ENCODE measurements at places on chromosomes 1 and 21. TPM values are rescaled to one million over a fixed set of nuclear protein-coding genes. Genes with fewer than 3 reads are reported as not detected.

GRCh38 chr1:59026472-59026948, 242.7 kb upstream of the JUN start:
- no peaks in the 10 kb centered on the region for H3K36me3 ChIP-seq
- no peak for DNase-seq
- no peak overlapping the region for H3K4me3 ChIP-seq
- H3K27me3 ChIP-seq = no peaks in the 10 kb centered on the region

- no peak overlapping the region for H3K27ac ChIP-seq
- H3K4me1 ChIP-seq = no peaks in the 10 kb centered on the region
- H3K27me3 ChIP-seq = no peaks in the 10 kb centered on the region
- H3K4me3 ChIP-seq = no peak overlapping the region
Measured at GRCh38 chr1:244849189-244849866, 13.9 kb downstream of the COX20 start.

DNA sequence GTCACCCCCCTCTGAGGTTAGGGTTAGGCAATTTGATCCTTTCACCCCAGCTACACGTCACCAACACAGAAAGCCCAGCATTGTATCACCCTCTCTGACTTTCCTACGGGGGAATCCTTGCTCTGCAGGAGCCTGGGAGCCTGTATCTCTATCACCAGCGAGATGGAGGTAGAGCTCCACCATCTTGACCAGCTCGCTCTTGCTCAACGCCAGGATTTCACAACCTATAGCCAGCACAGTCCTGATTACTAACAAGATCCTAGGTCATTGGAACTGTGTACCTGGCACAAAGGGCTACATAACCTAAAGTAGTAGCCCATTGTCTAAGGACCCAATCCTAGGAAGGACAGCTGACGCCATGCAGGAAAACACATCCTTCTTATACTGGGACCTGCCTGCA, 66.1 kb downstream of the DMRTA2 start:
- no peaks in the 10 kb centered on the region for H3K36me3 ChIP-seq
- no peak for DNase-seq
- no peak overlapping the region for H3K4me3 ChIP-seq
- no peaks in the 10 kb centered on the region for H3K4me1 ChIP-seq

GRCh38 chr1:7456722-7457082, 314.4 kb upstream of the VAMP3 start:
- no peaks in the 10 kb centered on the region for H3K36me3 ChIP-seq
- H3K27me3 ChIP-seq = peaks cover 20% of the 10 kb centered on the region
- no peak overlapping the region for H3K27ac ChIP-seq
- H3K4me1 ChIP-seq = peaks cover 33% of the 10 kb centered on the region

DNA sequence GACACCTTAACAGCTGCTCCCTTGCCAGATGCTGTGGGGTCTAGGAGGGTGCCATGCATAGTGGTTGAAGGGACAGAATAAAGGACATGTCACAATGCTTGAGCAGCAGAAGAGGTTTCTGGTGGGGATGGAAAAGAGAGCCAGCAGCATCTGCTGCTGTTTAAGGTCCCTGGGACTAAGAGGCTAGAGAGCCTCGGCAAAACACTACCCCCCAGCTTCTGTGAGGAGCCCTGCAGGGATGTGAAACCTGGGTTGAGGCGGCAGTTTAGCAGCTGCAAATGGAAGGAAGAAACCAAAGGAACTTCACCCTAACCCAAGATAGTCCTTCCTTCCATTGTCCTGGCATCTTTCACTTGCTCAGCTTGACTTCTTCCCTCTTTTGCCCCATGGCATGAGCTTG, 39.4 kb downstream of the PLXNA2 start:
- no peaks in the 10 kb centered on the region for H3K27me3 ChIP-seq
- H3K36me3 ChIP-seq = peaks cover 1% of the 10 kb centered on the region
- no peak overlapping the region for H3K4me3 ChIP-seq
- peaks cover 59% of the 10 kb centered on the region for H3K4me1 ChIP-seq
- no peak for DNase-seq
- no peak overlapping the region for H3K27ac ChIP-seq

- H3K4me1 ChIP-seq = no peaks in the 10 kb centered on the region
- H3K4me3 ChIP-seq = no peak overlapping the region
- H3K27ac ChIP-seq = no peak overlapping the region
- no peak for DNase-seq
- H3K27me3 ChIP-seq = no peaks in the 10 kb centered on the region
Measured at GRCh38 chr1:48105165-48105564, 108.0 kb upstream of the TRABD2B start.

GRCh38 chr1:66223681-66224080, 310.3 kb upstream of the SGIP1 start:
- H3K4me3 ChIP-seq = no peak overlapping the region
- DNase-seq = no peak
- H3K27ac ChIP-seq = no peak overlapping the region
- H3K27me3 ChIP-seq = no peaks in the 10 kb centered on the region
- H3K36me3 ChIP-seq = no peaks in the 10 kb centered on the region

GRCh38 chr1:67372898-67373297, 57.3 kb downstream of the SERBP1 start:
- DNase-seq = no peak
- H3K4me3 ChIP-seq = no peak overlapping the region
- H3K4me1 ChIP-seq = peaks cover 19% of the 10 kb centered on the region
- H3K27me3 ChIP-seq = no peaks in the 10 kb centered on the region
- H3K36me3 ChIP-seq = no peaks in the 10 kb centered on the region
- no peak overlapping the region for H3K27ac ChIP-seq

DNA sequence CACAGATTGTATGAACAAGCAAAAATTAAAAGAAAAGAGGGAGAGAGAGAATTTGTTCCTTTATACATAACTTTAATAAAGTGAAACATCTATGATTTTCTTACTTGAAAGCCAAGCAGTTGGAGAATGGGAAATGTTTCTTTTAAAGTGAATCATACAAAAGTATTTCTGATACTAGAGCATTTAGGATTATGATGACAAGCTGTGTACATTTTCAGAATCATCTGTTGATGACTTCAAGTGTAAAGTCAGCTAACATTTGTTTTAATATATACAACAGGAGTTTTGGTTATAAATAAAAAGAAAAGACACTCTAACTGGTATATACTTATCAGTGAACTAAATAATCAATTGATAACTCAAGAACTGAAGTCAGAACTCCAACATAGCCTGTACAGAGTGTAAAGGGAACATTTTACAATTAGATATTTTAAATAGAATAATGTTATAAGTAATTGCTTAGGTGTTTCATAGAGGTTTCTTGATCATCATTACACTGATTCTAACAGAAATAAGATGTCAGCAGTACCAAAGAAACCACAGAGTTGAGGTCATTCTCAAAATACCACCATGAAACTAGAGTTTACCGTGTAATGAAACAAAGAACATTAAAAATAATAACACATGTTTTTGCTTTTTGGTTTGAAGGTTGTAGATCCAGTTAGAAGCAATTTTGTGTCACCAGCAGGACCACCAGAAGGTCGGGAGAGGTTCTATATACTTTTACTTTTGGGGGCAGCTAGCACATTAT, 103.4 kb downstream of the COL24A1 start:
- no peak overlapping the region for H3K4me3 ChIP-seq
- H3K4me1 ChIP-seq = no peaks in the 10 kb centered on the region
- no peak for DNase-seq
- no peaks in the 10 kb centered on the region for H3K27me3 ChIP-seq
- H3K36me3 ChIP-seq = no peaks in the 10 kb centered on the region

GRCh38 chr1:44677201-44677766, 2.8 kb downstream of the ARMH1 start:
- no peak overlapping the region for H3K4me3 ChIP-seq
- no peaks in the 10 kb centered on the region for H3K36me3 ChIP-seq
- no peaks in the 10 kb centered on the region for H3K27me3 ChIP-seq
- peaks cover 17% of the 10 kb centered on the region for H3K4me1 ChIP-seq

- DNase-seq = no peak
- H3K27me3 ChIP-seq = peaks cover 9% of the 10 kb centered on the region
- H3K4me3 ChIP-seq = no peak overlapping the region
- peaks cover 3% of the 10 kb centered on the region for H3K4me1 ChIP-seq
- H3K36me3 ChIP-seq = no peaks in the 10 kb centered on the region
Measured at GRCh38 chr1:9385801-9386573, 93.3 kb downstream of the SPSB1 start.

DNA sequence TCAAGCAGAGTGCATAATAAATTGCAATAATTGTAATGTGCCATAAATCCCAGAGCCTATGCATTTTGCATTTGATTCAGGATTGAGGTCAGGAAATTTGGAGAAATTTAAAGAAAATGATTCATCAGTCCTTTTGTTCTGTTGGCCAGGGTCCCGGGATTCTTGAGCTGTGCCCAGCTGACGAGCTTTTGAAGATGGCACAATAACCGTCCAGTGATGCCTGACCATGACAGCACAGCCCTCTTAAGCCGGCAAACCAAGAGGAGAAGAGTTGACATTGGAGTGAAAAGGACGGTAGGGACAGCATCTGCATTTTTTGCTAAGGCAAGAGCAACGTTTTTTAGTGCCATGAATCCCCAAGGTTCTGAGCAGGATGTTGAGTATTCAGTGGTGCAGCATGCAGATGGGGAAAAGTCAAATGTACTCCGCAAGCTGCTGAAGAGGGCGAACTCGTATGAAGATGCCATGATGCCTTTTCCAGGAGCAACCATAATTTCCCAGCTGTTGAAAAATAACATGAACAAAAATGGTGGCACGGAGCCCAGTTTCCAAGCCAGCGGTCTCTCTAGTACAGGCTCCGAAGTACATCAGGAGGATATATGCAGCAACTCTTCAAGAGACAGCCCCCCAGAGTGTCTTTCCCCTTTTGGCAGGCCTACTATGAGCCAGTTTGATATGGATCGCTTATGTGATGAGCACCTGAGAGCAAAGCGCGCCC, 8.7 kb downstream of the PROX1 start:
- H3K4me1 ChIP-seq = no peaks in the 10 kb centered on the region
- no peaks in the 10 kb centered on the region for H3K36me3 ChIP-seq
- H3K27me3 ChIP-seq = no peaks in the 10 kb centered on the region
- no peak overlapping the region for H3K27ac ChIP-seq
- DNase-seq = no peak

GRCh38 chr1:83673312-83673711, 325.6 kb downstream of the TTLL7 start:
- H3K27ac ChIP-seq = no peak overlapping the region
- no peak overlapping the region for H3K4me3 ChIP-seq
- H3K4me1 ChIP-seq = no peaks in the 10 kb centered on the region
- H3K36me3 ChIP-seq = no peaks in the 10 kb centered on the region
- no peak for DNase-seq
- no peaks in the 10 kb centered on the region for H3K27me3 ChIP-seq

- H3K36me3 ChIP-seq = no peaks in the 10 kb centered on the region
- no peaks in the 10 kb centered on the region for H3K27me3 ChIP-seq
- H3K27ac ChIP-seq = peak overlapping the region; percentile 75
- H3K4me3 ChIP-seq = no peak overlapping the region
- DNase-seq = no peak
Measured at GRCh38 chr1:37452416-37452815, 22.0 kb upstream of the ZC3H12A start.

DNA sequence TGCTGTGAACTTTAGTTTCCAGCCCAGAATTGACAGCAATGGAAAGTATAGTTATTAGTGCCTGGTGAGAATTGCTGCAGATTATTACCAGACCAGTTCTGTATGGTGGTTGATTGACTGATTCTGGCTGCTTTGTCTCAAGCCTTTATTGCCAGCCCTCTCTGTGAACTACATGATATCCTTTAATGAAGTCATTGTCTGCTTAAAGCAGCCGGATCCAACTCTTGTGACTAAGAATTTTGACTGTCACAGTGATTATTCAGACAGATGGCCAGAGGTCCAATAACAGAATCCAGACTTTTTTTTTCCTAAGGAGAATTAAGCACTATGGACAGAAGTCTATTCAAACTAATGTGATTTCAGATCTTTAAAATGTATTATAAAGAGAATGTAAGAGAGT, 1548.6 kb upstream of the B3GALT2 start:
- no peak overlapping the region for H3K27ac ChIP-seq
- no peaks in the 10 kb centered on the region for H3K4me1 ChIP-seq
- no peak for DNase-seq
- no peaks in the 10 kb centered on the region for H3K27me3 ChIP-seq

DNA sequence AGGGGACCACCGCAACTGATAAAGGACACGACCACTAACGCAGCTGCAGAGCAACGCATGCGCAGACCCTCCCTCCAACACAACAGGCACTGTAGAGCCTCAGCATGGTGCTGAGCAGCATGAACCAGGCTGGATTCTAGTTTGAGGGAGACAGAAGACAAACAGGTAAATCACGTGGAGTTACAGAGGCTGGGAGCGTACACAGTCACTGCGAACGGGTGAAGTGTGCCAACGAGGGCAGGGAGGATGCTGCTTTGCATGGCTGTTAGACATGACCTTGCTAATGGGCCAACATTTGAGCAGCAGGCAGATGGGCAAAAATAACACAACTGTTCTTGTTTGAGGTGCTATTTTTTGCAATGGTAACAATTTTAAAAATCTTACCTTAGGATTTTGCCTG, 55.2 kb upstream of the NADK start:
- H3K4me1 ChIP-seq = peaks cover 41% of the 10 kb centered on the region
- no peak for DNase-seq
- peak overlapping the region; percentile 52 for H3K27ac ChIP-seq
- no peak overlapping the region for H3K4me3 ChIP-seq

GRCh38 chr21:17343055-17343454, 169.8 kb upstream of the CXADR start:
- H3K4me3 ChIP-seq = no peak overlapping the region
- peaks cover 3% of the 10 kb centered on the region for H3K4me1 ChIP-seq
- no peak for DNase-seq
- no peaks in the 10 kb centered on the region for H3K36me3 ChIP-seq

DNA sequence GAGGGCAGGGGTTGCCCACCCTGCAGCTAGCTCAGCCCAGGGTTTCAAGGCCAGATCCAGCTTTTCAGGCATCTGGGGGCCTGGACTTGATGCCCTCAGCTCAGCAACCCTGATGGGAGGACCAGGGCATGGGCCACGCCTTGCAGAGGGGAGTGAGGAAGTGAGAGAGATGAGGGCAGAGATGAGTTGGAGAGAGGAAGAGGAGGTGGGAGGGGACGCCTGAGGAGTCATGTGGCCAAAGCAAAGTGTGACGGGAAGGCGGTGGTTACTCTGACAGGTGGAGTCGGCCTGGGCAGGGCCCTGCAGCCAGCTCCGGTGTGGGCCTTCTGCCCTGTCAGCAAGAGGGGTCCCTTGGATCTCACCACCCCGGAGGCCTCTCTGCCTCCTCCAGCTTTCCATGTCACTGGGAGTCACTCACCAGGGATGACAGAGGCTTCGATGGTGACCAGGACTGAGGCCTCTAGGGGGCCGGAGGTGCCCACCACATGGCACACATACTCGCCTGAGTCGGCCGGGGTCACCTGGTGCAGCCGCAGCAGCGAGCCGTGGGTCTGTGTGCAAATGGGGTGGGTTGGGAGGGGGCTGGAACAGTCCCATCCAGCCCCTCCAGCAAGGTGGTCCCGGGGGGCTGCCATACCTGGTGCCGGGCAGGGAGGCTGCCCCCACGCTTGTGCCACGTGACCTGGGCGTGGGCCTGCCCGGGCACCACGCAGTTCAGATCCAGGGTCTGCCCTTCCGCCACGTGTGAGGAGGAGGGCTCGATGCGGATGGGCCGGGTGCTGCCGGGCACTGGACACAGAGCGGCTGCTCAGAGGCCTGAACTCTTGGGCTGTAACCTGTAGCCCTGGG, 40.4 kb downstream of the LDLRAD2 start:
- peaks cover 4% of the 10 kb centered on the region for H3K4me1 ChIP-seq
- H3K27me3 ChIP-seq = no peaks in the 10 kb centered on the region
- H3K4me3 ChIP-seq = no peak overlapping the region
- no peak for DNase-seq
- no peak overlapping the region for H3K27ac ChIP-seq

NBPF20 gene
- 3.8 TPM for polyA plus RNA-seq

SYPL2 gene
- polyA plus RNA-seq = not detected

HRNR gene
- polyA plus RNA-seq = 0.09 TPM

PTPN14 gene
- 59.9 TPM for polyA plus RNA-seq

NPR1 gene
- polyA plus RNA-seq = not detected

DNAJC28 gene
- polyA plus RNA-seq = 0.91 TPM

C1QA gene
- not detected for polyA plus RNA-seq

IQCC gene
- 2.3 TPM for polyA plus RNA-seq

ARTN gene
- 27.2 TPM for polyA plus RNA-seq

Measured in keratinocyte (primary cell).